ENCODE measurements at places on chromosomes 6 and 20.
A peak's percentile ranks its signal among the peaks of the same experiment; 100 is the strongest.

DNA sequence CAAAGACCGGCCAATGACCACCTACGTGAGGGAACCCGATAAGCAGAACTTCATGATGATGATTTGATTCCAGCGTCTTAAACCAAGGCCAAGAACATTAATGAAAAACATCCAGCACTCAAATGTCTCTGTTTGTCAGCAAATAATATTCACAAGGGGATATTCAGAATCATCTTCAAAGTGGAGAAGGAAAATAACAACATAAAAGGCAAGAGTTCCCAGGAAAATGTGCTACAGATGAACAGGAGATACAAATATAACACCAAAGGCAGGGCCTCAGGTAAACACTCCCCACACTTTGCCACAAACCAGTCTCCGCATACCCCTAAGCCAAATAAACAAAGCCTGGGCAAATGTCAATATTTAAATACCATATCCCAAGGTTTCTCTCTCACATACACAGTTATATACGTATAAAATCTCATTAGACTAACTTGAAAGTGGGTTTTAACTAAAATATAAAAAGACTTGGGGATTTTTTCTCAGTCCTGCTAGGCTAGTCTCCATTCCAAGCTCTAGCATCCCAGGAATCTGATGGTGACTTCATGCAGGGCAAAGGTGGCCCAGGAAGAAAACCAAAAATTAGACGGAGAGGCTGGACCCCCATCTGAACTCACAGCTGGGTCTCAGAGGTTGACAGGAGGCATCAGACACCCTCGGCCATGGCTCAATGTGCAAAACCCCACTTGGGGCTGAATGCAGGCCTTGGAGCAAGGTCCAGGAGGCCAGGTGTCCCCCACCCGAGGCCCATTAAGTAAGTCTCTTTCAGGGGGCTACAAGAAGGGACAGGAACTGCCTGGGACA lies 32.1 kb downstream of the TRAM2 start:
- no peak for DNase-seq

DNA sequence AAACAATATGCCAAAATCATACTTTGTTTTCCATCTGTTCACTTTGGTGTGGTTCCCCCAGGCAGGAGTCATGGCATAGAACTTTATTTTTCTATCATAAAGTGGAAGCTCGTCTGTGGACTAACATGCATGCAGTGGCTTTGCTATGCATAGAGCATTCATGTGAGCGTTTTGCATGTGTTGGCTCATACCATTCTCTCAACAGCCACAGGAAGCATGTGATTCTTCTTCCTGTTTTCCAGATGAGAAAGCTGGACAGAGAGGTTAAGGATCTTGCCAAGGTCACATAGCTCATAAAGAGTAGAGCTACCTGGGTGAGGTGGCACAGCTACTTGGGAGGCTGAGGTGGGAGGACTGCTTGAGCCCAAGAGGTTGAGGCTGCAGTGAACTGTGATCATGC lies 123.4 kb upstream of the HDGFL1 start:
- no peak for DNase-seq

GRCh38 chr20:9454791-9455190 lies 59.6 kb upstream of the LAMP5 start:
- no peak for DNase-seq

- DNase-seq: no peak
These were observed 52.4 kb downstream of the SCAND1 start for GRCh38 chr20:35901678-35902544.

GRCh38 chr6:116568111-116568510 lies 3.2 kb upstream of the RWDD1 start:
- no peak for DNase-seq

DNA sequence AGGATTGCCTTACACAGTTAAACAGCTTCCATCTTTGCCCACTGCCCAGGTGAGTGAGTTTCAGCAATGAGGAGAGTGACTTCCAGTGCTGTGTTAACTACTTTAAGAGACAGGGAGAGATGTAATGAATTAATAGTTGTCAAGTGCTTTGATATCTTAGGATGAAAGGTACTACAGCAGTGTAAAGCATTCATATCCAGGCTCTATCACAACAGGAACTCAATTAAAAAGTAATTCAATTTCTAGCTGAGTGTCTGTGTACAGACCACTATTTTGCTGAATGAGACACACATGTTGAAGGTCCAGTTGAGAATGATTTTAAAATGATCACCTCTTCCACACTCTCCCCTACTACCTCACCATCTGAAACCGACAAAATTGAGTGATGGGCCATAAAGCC lies 70.7 kb upstream of the BEND3 start:
- no peak for DNase-seq

GRCh38 chr20:37764333-37764935 lies 70.6 kb downstream of the CTNNBL1 start:
- no peak for DNase-seq

DNA sequence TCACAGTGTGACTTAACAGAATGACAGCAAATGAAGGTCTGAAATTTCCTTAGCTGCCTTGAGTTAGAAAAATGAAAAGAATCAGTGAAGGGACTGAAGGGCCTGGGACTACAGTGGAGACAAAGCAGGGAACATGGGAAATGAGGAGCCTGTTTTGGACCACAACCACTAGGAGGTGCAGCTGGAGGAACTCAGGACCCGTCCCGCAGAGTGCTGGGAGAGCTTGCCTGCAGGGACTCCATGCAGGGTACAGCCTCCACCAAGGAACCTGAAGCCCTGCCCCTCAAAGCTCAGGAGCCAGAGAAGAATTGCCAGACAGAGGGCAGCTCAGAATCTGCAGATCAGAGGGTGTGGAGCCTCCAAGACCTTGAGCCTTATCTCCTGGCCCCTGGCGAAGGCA lies 50.7 kb downstream of the LRFN2 start:
- DNase-seq: no peak

DNA sequence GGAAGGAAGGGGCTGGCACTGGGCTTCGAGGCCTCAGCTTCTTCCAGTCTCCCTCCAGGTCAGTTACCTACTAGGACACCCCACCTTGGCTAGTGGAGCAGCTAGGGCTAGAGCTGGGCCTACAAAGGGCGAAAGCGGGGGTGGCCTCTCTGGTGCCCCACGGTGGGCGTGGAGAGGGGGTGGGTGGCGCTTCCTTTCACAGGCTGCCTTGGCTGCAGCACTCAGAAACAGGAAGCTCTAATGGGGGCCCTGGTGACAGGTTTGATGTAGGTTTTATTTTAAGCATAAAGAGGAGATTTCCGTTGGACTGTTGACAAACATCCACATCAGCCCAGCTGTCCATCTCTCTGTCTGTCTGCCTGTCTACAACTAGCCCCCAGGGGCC lies 13.4 kb downstream of the FAM110A start:
- no peak for DNase-seq

DNA sequence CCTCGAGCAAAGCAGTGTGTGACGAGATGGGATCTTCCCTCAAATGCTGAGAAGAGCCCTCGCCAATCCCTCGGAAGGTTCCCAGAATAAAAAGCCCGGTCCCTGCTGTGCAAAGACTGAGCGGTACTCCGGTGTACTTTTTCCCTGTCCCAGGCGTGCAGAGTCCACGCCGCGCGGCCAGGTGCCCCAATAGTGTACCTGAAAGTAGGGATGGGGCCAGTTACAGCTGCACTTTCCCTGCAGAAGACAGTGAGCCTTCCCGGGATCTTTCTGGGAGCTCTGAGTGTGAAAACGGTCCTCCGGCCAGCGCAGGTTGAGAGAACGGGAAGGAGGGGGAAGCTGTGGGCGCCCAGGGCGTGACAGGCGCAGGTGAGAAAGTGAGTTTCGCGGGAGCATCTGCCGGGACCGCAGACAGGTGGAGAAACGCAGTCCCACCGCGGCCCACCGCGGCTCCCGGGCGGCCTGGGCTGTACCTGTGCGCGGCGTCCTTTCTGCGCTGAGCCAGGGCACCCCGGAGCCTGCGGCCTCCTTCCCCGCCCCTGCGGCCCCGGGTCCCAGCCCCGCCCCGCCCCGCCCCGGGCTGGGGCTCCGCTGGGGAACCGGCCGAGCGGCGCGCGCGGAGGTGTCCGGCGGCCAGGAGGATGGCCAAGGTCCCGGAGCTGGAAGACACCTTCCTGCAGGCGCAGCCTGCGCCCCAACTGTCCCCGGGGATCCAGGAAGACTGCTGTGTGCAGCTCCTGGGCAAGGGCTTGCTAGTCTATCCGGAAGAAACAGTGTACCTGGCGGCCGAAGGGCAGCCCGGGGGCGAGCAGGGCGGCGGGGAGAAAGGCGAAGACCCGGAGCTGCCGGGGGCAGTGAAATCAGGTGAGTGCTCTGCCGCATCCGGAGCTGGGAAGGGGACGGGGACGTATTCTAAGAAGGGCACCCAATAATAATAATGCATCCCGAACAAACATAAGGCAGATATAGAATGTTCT lies at the start of gene RFX6:
Gene RFX6 (plus strand): TSS at position 608 of the 977 bp plus-strand sequence. CDS start 34 bp downstream, at position 642.
- DNase-seq: no peak

DNA sequence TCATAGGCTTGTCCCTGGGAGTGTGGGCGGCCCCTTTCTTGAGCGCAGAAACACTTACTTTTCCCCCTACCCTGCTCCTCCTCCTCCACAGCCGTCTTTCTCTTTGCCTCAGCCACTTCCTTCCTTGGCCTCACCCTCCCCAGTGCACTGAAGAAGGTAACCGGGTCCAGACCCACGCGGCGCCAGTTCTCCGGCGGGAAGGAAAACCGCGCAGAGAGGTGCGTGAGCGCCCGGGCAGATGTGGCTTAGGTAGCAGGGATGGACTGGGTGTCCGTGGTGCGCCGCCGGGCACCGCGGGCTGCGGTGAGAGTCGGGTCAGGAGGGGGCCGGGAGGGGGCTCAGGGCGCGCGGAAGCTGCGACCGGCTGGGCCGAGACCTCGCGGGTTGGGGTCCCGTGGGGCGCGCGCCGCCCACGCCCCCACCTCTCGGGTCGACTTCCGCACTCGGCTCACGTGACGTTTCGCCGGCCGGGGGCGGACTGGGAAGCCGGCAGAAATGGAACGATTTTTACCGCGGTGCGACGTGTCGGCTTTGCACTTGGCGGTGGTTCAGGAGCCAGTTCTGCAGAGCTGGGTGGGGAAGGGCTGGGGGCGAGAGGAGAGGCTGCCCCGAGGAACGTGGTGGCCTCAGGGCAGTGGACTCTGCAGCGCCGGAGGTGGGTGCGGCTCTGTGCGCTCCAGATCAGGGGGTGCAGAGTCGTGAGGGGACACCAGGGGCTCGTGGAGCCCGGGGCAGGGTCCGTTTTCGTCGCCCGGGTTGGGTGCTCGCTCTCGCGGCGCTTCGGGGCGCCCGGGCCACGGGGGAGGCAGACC lies at the start of gene ABRACL:
Gene ABRACL (plus strand): TSS at position 88 of the 812 bp plus-strand sequence. CDS start 5,416 bp downstream, outside the sequence.
- peak; percentile 68 for DNase-seq

GRCh38 chr6:13436399-13437217 lies 50.8 kb downstream of the GFOD1 start:
- DNase-seq: no peak

GRCh38 chr6:89310929-89311328 lies 4.2 kb downstream of the GABRR2 start:
- DNase-seq: no peak

DNA sequence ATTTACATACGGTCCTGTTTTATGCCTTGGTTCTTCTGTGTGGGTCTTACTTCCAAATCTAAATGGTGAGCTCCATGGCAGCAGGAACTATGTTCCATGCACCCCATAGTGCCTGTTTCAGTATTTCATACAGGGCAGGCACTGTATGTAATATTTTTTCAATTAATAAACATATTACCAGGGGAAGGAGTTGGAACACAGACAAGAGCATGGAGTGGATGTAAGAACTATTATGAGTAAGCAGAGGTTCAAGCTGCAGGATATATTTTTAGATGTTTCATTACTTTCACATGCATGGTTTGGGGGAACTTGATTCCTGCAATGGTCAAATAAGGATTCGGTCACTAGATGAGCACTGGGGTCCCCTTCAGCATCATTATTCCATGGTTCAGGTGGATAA lies 108.3 kb downstream of the KIF13A start:
- no peak for DNase-seq

DNA sequence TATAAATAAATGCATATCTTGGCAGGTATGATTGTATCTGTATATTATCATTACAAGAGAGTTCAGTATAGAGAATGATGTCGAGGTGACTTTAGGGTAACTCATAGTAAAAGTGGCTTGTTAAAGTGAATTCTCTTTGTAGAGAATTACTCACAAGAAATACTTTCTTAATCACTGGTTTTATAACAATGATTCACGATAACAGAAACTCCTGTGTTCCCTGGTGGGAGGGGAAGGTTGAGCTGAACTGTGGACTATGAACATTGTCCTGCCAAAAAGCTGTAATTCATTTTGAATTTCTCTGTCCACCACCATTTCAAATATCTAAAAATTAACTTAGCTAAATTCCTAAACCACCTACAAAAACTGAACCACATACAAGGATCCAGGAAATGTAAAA lies 7.7 kb downstream of the TPMT start:
- no peak for DNase-seq

GRCh38 chr20:19205981-19206396 lies 6.5 kb upstream of the SLC24A3 start:
- DNase-seq: peak; percentile 11

DNA sequence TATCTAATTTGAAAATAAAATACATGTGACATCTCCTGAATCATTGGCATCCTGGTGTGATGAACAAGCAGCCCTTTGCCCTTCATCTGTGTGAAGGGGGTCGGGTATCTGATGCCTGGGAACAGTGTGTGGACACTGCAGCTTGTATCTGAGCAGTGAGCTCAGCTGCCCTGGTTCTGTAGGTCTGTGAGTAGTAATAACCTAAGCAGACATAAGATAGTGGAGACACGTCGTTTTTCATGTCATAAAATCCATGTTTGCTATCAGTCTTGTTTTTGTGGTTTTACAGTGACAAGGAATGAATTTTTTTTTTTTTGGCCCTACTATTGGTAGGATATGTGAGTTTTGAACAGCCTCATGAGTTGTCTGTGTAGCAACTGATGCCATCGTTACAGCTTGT lies 133.0 kb downstream of the JARID2 start:
- DNase-seq: no peak

- DNase-seq: no peak
These were observed 110.2 kb downstream of the DACT2 start for GRCh38 chr6:168209420-168209819.

DNA sequence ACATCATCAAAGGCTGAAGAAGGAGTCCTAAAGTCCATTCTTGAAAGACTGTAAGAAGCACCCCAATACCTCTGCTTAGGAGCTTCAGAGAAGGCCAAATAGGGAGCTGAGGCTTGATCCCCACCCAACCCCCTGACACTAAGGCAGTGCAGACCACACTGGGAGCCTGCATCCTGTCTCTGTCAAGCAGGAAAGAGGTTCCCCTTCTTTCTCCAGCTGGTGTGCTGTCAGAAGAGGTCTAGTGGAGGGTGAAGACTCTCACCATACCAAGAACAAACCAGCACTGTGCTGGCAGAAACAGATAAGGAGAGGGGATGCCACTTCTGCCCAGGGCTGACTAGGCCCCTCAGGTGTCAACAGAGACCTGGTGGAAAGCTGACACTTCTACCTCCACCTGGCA lies 19.9 kb downstream of the GZF1 start:
- no peak for DNase-seq

DNA sequence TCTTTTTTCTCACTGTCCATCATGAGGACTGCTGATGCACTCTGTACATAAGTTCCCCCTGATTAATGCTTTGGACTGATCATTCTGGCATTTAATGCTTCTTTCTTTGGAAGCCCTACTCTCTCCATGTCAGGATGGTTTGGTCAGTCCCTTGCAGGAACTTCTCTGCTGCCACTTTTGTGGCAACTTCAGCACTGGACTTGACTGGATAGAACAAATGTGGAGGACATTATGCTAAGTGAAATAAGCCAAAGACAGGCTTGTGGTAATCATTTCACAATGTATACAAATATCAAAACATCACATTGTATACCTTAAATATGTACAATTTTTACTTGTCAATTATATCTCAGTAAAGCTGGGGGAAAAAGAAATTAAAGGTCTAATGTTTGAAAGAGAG lies 12.2 kb upstream of the BRPF3 start:
- no peak for DNase-seq
